ENCODE measurements at places on chromosomes 12 and 14. TPM values are rescaled to one million over a fixed set of nuclear protein-coding genes. Genes with fewer than 3 reads are reported as not detected.
A peak's percentile ranks its signal among the peaks of the same experiment; 100 is the strongest.

The CLEC4C gene
- not detected for total RNA-seq

The KRT83 gene
- total RNA-seq: not detected

The RAB3IP gene
- 77.0 TPM for total RNA-seq

- H3K4me1 ChIP-seq: no peaks in the 10 kb centered on the region
- H3K27me3 ChIP-seq: peaks cover 26% of the 10 kb centered on the region
- H3K27ac ChIP-seq: no peak overlapping the region
- H3K36me3 ChIP-seq: no peaks in the 10 kb centered on the region
- peak; percentile 54 for DNase-seq
Measured at GRCh38 chr14:28751467-28752058, 15.0 kb upstream of the FOXG1 start.

GRCh38 chr14:43252866-43253265, 1254.2 kb downstream of the FSCB start:
- no peaks in the 10 kb centered on the region for H3K4me1 ChIP-seq
- no peak for DNase-seq
- no peaks in the 10 kb centered on the region for H3K27me3 ChIP-seq

DNA sequence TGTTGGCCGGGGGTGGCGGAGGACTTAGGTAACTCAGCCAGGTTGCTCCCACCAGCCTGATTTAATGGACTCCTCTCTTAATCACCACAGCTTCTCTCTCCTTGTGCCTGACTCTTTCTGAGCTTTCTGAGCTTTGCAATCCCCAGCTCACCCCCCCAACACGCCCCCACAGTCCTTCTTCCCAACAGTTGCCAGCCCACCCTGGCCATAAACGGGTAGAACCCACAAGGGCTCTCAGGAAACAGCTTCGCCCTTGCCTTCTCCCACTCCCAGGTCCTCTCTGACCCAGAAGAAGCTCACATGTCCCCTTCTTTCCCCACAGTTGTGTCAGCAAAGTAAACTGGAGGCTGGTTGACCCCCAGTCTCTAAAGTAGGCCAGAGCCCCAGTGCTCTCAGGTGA, 32.9 kb downstream of the ZFP36L1 start:
- no peaks in the 10 kb centered on the region for H3K36me3 ChIP-seq
- H3K4me3 ChIP-seq: no peak overlapping the region
- H3K4me1 ChIP-seq: peaks cover 42% of the 10 kb centered on the region
- H3K27ac ChIP-seq: no peak overlapping the region
- no peaks in the 10 kb centered on the region for H3K27me3 ChIP-seq

DNA sequence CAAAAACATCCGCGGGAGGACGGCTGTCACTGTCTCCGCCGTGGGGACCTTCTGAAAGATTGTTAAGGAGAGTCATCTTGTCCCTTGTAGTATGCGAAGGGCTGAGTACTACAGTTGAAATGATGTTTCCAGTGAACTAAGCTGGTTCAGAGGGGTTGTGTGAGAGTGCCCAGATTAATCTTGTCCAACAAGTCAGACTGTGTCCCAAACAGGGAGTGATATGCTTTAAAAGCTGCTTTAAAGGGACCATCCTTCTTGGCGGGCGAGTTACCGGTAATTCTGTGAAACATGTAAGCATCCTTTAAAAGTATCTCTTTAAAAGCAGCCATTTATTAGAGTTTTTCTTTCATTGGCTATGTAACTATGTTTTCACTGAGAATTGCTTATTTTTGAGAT, 1.1 kb downstream of the WDR20 start:
- peak overlapping the region; percentile 92 for H3K4me3 ChIP-seq
- peaks cover 4% of the 10 kb centered on the region for H3K36me3 ChIP-seq
- H3K27ac ChIP-seq: peak overlapping the region; percentile 22
- peaks cover 9% of the 10 kb centered on the region for H3K4me1 ChIP-seq

GRCh38 chr12:98823012-98823411, 177.9 kb downstream of the APAF1 start:
- H3K36me3 ChIP-seq: no peaks in the 10 kb centered on the region
- H3K4me3 ChIP-seq: no peak overlapping the region
- H3K27me3 ChIP-seq: no peaks in the 10 kb centered on the region
- H3K4me1 ChIP-seq: peaks cover 41% of the 10 kb centered on the region
- no peak overlapping the region for H3K27ac ChIP-seq
- no peak for DNase-seq

GRCh38 chr12:69985656-69986055, 160.6 kb downstream of the MYRFL start:
- no peaks in the 10 kb centered on the region for H3K36me3 ChIP-seq
- peaks cover 2% of the 10 kb centered on the region for H3K4me1 ChIP-seq
- H3K27ac ChIP-seq: no peak overlapping the region
- H3K4me3 ChIP-seq: no peak overlapping the region
- DNase-seq: no peak

DNA sequence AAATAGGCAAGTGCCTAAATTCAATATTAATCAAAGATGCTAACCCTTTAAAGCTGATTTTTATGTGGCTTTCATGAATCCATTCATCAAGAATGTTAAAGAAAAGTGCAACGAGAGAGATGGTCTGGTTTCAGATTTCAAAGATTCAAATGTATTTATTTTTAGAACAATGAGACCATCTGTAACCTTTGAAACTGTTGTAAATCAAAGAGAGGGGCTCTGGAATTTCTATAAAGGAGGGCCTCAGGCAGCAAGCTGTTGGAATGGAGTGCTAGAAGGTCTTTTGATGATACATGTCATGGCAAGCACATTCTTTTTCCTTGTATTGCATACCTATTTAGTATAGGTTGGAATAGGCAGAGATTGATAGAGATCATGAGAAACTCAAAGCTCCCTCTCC, 433.0 kb downstream of the LRIG3 start:
- no peak overlapping the region for H3K4me3 ChIP-seq
- H3K4me1 ChIP-seq: no peaks in the 10 kb centered on the region
- no peaks in the 10 kb centered on the region for H3K27me3 ChIP-seq
